ENCODE measurements at places on chromosomes 5 and 9. TPM values are rescaled to one million over a fixed set of nuclear protein-coding genes. Genes with fewer than 3 reads are reported as not detected.
A peak's percentile ranks its signal among the peaks of the same experiment; 100 is the strongest.

DNA sequence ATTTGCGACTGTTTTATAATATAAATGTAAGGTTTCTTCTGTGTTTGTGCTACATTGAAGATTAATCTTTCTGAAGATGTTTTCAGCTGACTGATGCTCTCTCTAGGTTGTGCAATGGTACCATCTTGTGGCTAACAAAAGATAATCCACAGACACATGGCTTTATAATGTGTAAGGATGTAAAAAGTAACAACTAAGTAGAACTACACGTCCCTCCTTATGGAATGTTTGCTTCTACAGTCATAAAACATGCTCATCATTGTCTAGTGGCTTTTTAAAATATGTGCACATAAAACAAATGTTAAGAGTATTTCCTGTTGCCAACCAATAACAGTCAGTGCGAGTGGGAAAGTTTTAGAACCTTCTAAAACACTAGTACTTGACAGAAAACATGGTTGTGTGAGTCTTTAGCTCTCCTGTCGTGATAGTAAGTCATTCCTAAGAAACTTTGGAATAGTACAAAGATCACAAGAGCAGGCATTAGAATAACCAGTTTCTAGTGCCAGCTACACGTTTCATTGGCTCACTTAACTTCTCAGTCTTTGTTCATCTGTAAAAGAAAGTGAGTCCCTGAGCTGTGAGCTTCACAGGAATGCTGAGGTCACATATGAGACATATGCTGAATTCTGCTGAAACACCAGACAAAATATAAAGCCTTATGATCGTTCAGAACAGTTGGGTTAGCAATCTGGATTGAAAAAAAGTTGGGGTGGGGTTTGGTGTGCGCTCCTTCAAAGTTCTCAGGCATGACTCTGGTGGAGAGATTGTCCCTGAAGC lies 75.7 kb upstream of the GLIS3 start:
- peak; percentile 48 for DNase-seq

DNA sequence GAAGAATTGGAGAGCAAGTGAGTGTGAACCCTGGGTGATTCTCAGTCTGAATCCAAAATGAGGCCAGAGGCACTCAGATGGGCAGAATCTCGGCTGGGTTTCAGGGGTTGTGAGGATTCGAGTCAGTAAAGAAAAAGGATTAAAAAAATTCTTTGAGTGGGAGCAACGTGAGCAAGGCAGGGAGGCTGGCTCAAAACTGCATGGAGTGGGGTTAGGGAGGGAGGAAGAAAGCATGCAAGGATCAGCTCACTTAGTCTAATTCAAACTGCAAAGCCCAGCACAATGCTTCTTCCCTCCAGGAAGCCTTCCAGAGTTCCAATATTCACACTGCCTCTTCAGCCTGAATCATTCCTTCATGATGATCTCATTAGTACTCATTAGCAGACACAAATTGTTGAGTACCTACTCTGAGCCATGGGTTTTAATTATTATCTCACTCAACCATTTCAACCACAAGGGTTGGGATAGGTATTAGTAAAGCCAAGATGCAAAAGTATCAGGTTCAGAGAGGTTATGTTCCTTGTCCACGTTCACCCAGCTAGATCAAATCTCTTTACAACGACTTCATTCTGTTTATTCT lies 95.8 kb downstream of the BRINP1 start:
- DNase-seq: no peak

The LHX3 gene
- not detected for total RNA-seq

DNA sequence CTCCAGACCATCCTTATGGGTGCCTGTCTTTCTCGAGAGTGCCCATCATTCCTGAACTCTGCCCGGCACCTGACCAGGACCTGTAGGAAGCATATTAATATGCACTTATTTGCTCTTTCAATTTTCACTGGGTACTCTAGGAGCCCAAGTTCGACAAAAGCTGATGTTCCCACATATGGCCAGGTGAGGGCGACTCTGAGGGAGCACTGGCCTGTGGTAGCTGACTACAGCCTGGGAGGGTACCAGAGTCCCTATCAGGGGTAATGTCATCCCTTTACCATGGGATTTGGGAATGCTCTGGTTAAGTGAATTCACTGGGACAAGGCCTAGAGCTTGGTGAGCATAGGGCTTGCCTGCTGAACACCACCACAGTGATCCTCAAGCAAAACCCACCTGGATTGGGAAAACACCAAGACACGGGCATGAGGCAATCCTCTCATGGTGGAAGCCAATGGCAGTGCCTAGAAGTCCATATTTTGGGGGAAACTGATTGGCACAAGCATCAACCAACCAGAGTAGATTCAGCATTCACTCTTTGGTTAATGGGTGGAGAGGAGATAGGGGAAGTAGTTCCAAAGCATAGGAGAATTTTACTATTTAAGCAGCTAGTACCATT lies 112.2 kb downstream of the MTX3 start:
- DNase-seq: peak; percentile 77

GRCh38 chr5:44660251-44660650 lies 148.5 kb upstream of the MRPS30 start:
- DNase-seq: no peak

DNA sequence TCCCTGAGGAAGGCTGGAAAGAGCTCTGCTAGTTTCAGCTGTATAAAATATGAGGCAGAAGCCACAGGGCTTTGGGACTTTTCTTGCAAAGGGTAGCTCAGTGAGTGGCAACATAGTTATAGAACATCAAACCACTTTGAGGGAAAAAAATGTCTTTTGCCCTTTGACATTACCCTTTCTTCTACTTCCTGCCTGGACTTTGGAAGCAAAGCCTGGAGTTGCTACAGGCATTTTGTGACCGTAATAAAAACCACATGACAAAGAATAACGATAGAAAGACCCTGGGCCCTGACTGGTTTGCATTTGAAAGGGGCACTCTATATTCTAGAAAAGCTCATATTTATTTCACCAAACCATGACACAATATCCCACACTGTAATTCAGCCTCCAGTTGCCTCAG lies 440.9 kb downstream of the DIRAS2 start:
- no peak for DNase-seq

Data from activated CD4-positive, alpha-beta T cell treated with anti-CD3 and anti-CD28 coated beads, Interleukin-2, amount 10 ng/mL, durations not matched to agents 24 days and 14 days (primary cell).